ENCODE measurements at places on chromosomes 6 and 20. TPM values are rescaled to one million over a fixed set of nuclear protein-coding genes. Genes with fewer than 3 reads are reported as not detected.

The NAA20 gene
- 55.6 TPM for total RNA-seq

The VWA7 gene
- total RNA-seq, result 14.2 TPM

The TIAM2 gene
- total RNA-seq, result 17.5 TPM

The C6orf141 gene
- total RNA-seq, result 4.0 TPM

The LAMA5 gene
- total RNA-seq, result 315 TPM

All from lung (tissue), 17 donors.